ENCODE measurements at places on chromosomes 6 and 20.

DNA sequence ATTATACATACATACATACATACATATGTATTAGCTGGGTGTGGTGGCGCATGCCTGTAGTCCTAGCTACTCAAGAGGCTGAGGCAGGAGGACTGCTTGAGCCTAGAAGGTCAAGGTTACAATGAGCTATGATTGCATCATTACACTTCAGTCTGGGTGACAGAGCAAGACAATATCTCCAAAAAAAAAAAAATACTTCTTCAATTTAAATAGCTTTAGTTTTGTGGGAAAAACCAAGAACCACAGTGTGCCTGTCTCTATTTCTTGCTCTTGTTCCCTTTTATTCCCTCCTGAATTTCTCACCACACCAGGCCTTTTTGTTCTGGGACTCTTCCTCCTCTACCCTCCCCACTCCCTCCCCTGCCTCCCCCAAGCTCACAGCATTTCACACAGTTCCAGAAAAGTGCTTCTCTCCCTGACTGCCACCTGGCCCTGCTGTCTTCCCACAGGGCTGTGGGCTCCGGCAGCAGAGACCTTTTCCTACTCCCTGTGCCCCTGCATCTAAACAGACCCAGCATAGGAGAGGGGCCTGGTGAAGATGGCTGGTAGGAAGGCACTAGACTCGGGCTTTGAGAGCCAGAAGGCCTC is 1.3 kb downstream of the C20orf203 start:
- no peak for DNase-seq

DNA sequence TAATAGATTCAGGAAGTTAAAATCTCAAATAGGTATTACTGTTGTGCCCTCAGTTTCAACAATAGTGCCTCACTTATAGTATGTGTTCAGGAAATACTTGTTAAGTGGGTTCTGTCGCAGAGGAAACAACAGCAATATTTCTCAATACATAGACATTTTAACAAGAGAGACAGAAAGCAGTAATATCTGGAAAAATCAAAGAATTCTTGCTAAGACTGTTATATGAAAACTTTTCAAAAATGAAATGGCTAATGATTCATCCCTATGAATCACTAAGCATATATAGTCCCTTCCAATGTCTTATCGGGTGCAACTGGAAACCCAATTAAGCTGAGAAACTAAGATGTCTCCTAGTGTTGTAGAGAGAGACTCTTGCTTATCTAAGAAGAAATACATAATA is 668.9 kb downstream of the TFAP2A start:
- DNase-seq, result no peak

- no peak for DNase-seq
Measured at GRCh38 chr20:36744764-36745191, 1.1 kb downstream of the NDRG3 start.

DNA sequence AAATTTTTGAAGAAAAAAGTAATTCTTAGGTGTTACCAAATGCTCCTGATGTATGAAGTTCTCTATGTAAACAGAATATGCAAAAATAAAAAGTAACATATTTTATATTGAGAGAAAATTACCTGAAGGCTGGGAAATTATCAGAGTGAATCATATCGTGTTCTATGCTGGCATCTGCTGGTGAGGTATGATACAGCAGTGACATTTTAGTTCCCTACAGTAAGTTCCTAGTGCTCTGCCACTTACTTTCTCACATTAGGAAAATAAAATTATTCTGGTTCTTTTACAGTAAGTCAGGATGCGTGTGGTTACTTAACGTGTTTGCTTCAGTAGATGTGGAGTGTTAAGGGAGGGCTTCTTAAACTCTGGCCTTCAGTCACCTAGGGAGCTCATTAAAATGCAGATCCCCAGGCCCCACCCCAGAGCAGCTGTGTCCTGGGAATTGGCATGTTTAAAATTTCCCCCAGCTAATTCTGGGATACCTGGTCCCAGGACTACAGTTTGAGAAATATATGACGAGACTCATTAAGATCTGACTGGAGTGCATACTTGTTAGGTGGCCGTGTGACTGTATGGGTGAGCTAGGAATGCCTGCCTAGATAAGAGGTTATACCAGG is 3.2 kb downstream of the ACTR5 start:
- no peak for DNase-seq

DNA sequence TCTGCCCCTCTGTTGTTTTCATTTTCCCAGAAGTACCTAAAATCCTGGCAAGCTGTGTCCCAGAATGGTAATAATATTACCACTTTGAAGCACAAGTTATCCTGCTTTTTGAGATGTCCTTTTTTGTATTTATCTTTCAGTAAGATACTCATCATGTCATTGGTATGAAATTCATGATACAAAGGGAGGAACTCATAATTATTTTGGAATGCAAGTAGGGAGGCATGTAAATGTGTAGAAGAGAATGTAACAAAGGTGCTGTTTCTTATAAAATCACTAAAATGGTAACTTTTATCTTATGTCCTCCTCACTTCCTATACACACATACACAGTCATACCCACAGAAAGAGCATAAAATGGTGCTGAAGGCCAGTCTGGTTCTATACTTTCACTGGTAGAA is 109.9 kb downstream of the CD2AP start:
- no peak for DNase-seq

DNA sequence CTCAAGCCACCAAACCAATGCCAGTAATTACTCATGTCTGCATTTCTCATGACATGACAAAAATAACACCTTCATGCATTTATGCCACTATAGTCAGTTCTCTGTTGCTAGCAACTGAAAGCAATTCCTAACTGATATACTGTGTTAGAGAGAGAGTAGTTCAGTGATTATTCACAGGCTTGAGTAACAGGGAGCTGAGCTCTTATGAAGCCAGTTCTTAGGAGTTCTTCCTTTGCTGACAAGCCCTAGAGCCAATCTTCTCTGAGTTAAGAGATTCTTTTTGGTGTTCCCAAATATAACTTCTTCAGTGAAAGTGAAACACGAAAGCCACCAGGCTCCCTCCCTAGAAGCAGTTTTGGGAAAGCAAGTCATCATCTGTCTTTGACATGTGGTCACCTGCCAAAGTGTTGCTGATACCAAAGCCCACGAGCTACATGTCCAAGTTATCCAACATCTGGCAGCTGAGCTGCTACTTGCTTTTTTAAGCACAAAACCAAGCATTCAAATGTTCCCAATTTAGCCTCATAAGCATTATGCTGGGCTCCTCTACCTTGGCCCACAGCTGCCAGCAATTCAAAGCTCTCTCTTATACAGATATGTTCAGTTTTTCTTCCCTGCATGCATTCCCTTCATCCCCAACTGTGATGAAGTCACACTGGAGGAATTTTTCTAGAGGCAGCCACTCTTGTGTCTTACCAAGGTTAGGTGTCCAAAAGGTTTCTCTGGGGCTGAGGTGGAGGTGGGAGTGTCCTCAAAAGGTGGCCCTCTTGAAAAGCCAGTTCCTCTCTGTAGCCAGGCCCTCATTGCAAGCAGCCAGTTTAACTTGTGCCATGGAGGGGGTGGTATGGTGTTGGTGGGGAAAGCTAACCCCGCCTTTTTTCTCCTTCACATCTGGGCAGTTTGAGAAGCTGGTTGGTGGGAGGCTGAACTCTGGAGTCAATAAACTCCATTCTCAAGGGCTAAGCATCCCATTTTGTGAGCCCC is 92.7 kb upstream of the ARMC2 start:
- DNase-seq, result no peak

DNA sequence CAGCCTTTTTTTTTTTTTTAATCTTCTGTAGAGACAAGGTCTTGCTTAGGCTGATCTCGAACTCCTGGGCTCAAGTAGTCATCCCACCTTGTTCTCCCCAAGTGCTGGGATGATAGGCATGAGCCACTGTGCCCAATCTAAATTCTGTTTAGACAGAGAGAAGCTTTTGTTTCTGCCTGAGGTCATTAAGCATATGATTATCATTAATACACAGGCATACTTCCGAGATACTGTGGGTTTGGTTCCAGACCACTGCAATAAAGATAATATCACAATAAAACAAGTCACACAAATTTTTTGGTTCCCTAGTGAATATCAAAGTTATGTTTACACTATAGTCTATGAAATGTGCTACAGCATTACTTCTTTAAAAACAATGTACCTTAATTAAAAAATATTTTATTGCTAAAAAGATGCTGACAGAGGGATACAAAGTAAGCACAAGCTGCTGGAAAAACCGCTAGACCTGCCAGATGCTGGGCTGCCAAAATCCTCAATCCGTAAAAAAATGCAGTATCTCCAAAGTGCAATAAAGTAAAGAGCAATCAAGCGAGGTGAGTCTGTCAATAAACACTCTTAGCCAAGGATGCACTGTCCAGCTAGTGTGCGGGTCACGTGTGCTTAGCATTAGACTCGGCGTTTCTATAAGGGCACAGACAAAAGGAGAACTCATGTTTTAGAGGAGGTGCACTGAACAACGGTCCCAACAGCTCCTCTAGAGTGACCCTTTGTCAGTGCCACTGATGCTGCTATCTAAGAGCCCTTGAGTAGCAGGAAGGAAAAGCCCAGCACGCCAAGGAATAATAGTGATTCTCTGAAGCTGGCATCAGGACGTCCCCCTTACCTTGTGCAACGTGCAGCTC is 16.1 kb downstream of the TXNDC5 start:
- no peak for DNase-seq

- no peak for DNase-seq
Measured at GRCh38 chr6:52337633-52338290, 24.2 kb upstream of the PAQR8 start.

DNA sequence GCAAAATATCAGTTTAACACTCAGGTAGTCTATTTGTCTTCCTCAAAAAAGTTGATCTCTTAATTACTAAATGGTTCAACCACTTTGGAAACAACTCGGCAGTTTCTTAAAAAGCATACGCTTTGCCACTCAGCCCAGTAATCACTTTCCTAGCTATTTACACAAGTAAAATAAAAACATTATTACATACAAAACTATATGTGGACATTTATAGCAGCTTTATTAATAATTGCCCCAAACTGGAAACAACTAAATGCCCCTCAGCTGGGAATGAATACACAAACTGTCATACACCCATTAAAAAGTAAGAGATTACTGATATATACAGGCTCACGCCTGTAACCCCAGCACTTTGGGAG is 7.4 kb downstream of the EEF1A1 start:
- no peak for DNase-seq

- no peak for DNase-seq
Measured at GRCh38 chr6:12586721-12587480, 129.7 kb upstream of the PHACTR1 start.
